Activated CD4-positive, alpha-beta T cell treated with anti-CD3 and anti-CD28 coated beads for 24 hours (primary cell): ENCODE measurements at places on chromosomes 6 and 20.

- DNase-seq = no peak
Measured at GRCh38 chr6:36794713-36795065, 44.6 kb downstream of the CPNE5 start.

DNA sequence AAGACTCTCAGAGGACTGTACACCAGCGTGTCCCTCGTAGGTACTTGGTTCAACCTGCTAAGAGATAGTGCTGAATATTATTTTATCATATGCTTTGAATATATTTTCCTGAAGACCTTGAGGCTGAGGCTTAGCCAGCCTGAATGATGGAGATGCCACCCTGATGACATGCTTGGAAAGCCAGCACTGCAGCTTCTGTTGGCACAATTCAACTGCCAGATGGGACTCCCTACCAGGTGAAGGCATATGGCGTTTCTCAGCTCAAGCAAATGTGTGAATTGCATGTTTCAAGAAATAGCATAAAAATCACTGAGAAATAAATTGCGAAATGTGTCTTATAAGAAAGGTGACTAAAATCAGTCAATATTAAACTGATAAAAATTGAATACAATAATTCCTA lies 228.1 kb upstream of the CST7 start:
- DNase-seq = no peak

GRCh38 chr20:37759052-37759553 lies 65.3 kb downstream of the CTNNBL1 start:
- no peak for DNase-seq

GRCh38 chr6:169277619-169278018 lies 24.0 kb upstream of the THBS2 start:
- DNase-seq = no peak

GRCh38 chr6:141165002-141165665 lies 967.6 kb upstream of the GJE1 start:
- DNase-seq = no peak

DNA sequence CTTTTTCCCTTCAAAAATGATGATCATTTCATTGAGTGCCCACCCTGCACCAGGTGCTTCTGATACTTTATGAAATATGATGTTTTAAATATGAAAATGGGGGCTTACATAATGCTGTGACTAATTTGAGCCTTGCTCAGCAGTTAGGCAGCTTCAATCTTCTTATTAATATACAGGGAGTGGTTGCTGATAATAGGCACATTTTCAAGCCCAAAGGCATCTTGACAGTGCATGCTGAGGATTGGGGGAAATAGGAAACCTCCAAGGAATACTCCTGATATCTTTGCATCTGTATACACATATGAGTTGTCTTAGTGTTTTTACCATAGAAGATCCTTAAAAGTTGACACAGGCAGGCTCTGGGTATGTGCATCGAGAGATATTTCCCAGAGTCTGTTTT lies 262.3 kb upstream of the SASH1 start:
- no peak for DNase-seq

GRCh38 chr6:163625265-163625664 lies 210.7 kb downstream of the QKI start:
- DNase-seq = no peak

GRCh38 chr20:50572938-50573777 lies 63.0 kb downstream of the PTPN1 start:
- no peak for DNase-seq

DNA sequence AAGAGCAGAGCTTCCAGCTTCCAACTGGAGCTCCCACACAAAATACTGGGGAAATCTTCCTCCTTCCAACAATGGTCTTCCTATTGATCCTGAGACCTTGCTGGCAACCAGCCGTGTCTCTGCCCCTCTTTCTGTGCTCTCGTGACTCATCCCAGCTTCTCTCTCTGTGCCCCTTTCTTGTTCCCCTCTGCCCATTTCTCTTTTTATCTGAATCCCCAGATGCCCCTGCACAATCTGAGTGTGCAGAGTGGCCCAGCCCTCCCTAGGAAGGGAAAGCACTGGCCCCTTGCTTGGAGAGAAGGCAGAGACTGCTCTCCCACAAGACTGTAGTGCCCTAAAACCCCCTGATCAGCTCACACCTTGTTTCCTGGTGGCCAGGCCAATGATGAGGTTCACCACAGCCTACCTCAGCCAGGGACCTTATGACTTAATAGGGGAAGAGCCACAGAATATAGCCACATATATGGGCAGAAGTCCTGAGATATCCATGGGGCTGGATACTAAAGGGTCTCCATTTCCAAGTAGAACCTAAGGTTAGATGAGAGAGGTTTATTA lies 23.1 kb upstream of the MAS1L start:
- DNase-seq = no peak

- DNase-seq = no peak
Measured at GRCh38 chr6:7956257-7956656, 45.7 kb upstream of the TXNDC5 start.

DNA sequence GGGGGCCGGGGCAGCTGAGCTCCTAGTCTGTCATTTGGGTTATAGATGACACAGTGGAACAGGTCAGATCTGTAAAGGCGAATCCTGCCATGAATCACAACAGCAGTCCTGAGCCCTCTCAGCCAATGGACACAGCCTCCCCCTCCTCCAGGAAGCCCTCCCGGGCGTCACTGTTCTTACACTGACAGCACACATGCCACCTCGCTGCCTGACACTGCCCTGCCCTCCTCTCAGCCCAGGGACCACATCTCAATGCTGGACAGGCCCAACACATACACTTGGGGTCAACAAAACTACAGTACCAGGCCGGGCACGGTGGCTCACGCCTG lies 26.8 kb downstream of the ZBTB46 start:
- DNase-seq = no peak

GRCh38 chr6:84575264-84575663 lies 189.1 kb downstream of the TBX18 start:
- no peak for DNase-seq
